ENCODE measurements at places on chromosomes 2 and 18. TPM values are rescaled to one million over a fixed set of nuclear protein-coding genes. Genes with fewer than 3 reads are reported as not detected.

GRCh38 chr2:64471600-64471999 is 17.6 kb downstream of the LGALSL start:
- DNase-seq: no peak

GRCh38 chr2:177984749-177985148 is 87.8 kb downstream of the PDE11A start:
- DNase-seq: peak; percentile 16

GRCh38 chr18:47928466-47928865 is 2.0 kb downstream of the SMAD2 start:
- DNase-seq: no peak

GRCh38 chr18:30039201-30039600 is 1003.3 kb downstream of the DSC3 start:
- no peak for DNase-seq

DNA sequence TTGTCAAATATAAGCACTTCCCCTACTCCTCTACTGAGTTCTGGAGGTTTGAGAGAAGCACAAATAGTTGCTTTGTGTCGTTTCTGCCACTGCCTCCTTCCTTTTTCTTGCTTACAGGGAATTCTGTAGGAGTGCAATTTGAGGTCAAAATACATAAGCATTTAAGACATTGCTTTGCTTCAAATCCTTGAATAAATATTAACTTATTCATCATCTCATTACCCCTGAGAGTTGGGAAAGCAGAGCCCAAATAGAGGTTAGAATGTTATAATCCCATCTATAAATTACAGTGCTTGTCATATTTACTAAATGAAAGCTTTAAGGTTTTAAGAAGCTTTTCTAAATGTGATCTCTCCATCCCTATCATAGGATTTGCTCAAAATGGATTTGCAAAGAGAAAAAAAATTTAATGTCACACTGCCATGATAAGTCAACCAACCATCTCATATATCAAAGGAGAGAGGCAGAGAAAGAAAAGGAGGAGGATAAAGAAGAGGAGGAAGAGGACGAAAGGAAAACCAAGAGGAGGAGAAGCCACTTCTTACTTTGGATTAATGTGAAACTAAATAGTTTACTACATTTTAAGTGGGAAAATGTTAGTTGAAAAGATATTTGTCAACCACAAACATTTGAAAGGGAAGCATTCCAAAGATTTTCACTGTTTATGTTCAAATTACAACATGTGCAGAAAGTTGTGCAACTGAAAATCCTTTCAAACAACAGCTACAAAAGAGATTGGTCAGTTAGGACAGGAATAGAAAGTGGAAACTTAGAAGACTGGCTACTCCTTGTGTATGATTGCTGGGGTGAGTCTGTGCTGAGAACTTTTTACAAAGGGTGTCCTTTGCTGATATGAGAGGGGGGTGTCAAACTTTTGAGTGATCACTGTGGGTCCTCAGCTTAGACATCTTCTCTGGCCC is 277.3 kb upstream of the FN1 start:
- DNase-seq: peak; percentile 70

- DNase-seq: peak; percentile 61
Observed at GRCh38 chr18:48679236-48679635, 140.4 kb downstream of the CTIF start.

Gene WNT6
- 4.2 TPM for total RNA-seq

Gene PRKD3
- total RNA-seq: 94.0 TPM

Gene POTEJ
- not detected for total RNA-seq

Gene LYG2
- total RNA-seq: not detected

Gene BMP10
- not detected for total RNA-seq

Gene DIS3L2
- 14.9 TPM for total RNA-seq
